ENCODE measurements at places on chromosomes 7 and 10.
A peak's percentile ranks its signal among the peaks of the same experiment; 100 is the strongest.

DNA sequence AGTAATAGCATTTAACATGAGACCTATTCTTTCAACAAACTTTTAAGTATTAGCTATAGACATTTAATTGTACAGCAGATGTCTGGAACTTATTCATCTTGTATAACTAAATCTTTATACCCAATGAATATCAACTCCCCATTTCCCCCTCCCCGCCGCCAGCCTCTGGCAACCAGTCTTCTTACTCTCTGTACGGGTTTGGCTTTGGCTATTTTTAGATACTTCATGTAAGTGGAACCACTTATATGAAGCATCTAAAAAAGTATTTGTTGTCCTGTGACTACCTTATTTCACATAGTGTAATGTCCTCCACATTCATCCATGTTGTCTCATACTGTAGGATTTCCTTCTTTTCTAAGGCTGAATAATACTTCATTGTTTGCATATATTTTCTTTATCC, 60.8 kb downstream of the RAB18 start:
- ATAC-seq = no peak
- peaks cover 21% of the 10 kb centered on the region for H3K4me1 ChIP-seq
- no peaks in the 10 kb centered on the region for H3K36me3 ChIP-seq
- no peaks in the 10 kb centered on the region for H3K27me3 ChIP-seq

- no peak overlapping the region for H3K27ac ChIP-seq
- H3K36me3 ChIP-seq = no peaks in the 10 kb centered on the region
- peaks cover 26% of the 10 kb centered on the region for H3K27me3 ChIP-seq
Measured at GRCh38 chr10:95445223-95445836, 115.8 kb downstream of the SORBS1 start.

DNA sequence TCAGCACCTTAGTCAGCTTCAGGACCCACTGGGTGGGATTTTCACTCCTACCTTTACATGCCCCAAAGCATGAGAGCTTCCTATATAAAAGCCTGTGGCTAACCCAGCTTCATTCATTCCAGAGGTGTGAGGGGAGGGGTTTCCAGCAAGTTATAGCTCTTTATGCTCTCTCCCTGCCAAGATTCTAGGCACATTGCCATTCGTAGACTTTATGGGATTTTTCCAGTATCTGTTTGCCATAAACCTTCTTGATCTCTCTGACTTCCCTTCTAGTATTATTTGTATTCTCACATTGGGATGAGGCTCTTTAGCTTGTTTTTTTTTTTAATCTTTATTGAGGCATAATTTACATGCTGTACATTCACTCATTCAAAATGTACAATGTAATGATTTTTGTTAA, 67.5 kb downstream of the POU6F2 start:
- no peak overlapping the region for H3K4me3 ChIP-seq
- ATAC-seq = no peak
- no peaks in the 10 kb centered on the region for H3K4me1 ChIP-seq

GRCh38 chr7:151590850-151591771, 71.4 kb upstream of the RHEB start:
- peaks cover 37% of the 10 kb centered on the region for H3K36me3 ChIP-seq
- H3K4me1 ChIP-seq = peaks cover 39% of the 10 kb centered on the region
- no peak overlapping the region for H3K27ac ChIP-seq
- ATAC-seq = peak; percentile 41
- no peaks in the 10 kb centered on the region for H3K27me3 ChIP-seq

DNA sequence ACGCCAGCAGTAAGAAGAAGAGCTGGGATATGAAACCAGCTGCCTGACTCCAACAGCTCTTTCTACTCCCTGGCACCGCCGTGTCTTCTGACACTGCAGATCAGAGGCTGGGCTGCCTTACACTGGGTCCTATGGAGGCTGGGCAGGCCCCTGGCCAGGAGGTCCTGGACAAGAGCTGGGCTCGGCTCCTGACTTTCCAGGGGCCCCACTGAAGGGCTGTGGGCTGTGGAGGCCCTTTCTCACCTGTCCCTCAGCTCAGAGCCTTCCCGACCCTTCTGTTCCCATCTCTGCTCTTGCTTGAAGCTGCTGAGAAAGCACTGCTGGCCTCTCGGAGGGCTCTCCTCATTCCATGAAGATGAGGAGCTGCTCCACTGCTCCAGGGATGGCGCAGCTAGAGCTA, 85.9 kb upstream of the UNC5B start:
- no peaks in the 10 kb centered on the region for H3K36me3 ChIP-seq
- H3K27me3 ChIP-seq = peaks cover 68% of the 10 kb centered on the region
- H3K27ac ChIP-seq = no peak overlapping the region
- no peak for ATAC-seq
- H3K4me3 ChIP-seq = no peak overlapping the region

DNA sequence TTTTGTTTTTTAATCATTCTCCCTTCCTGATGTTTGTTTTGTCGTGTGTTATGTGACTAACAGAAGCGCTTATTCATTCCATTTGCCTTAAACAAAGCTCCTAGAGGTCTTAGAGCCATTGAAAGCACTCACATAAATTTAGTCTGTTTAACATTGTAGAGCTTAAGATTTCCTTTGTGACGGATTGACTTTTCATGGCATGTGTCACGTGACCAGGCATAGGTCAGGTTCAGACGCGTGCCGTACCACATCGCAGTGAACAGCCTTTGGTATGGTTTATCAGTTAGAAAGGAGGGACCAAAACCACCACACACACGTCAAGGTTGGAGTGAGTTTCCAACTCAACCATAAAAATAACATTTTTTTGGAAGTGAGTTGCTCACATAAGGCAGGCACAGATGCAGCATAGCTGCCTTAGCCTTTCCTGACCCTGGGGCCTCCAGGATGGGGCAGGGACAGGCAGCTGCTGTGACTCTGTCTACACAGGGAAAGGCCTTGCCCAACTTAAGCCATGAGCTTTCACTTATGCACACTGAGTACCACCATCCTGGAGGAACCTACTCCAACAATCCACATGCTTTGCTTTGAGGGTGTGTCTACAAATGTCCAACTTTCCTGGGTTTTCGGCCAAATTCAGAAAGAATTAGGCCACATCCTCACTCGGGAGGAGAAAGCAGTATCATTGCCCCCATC, 55.5 kb downstream of the WDFY4 start:
- H3K36me3 ChIP-seq = peaks cover 88% of the 10 kb centered on the region
- peaks cover 37% of the 10 kb centered on the region for H3K4me1 ChIP-seq
- H3K27ac ChIP-seq = peak overlapping the region; percentile 27

DNA sequence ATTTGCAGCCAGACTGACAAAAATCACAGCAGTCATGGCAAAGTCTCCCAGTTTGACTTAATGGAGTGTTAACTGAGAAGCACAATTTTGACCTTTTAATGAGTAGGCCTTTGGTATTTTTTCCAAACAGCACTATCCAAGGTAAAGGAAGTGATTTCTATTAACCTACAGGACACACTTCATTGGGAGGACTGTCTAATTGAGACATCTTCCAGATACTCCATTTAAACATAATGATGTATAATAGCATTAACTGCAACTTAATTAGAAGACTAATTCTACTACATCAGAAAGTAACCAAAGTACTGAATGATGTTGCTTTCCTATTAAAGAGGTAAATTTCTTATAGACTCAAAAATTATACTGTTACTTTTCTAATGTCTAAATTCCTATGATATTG, 61.1 kb downstream of the TWIST1 start:
- no peak overlapping the region for H3K27ac ChIP-seq
- no peaks in the 10 kb centered on the region for H3K4me1 ChIP-seq
- no peak overlapping the region for H3K4me3 ChIP-seq
- peaks cover 25% of the 10 kb centered on the region for H3K27me3 ChIP-seq

DNA sequence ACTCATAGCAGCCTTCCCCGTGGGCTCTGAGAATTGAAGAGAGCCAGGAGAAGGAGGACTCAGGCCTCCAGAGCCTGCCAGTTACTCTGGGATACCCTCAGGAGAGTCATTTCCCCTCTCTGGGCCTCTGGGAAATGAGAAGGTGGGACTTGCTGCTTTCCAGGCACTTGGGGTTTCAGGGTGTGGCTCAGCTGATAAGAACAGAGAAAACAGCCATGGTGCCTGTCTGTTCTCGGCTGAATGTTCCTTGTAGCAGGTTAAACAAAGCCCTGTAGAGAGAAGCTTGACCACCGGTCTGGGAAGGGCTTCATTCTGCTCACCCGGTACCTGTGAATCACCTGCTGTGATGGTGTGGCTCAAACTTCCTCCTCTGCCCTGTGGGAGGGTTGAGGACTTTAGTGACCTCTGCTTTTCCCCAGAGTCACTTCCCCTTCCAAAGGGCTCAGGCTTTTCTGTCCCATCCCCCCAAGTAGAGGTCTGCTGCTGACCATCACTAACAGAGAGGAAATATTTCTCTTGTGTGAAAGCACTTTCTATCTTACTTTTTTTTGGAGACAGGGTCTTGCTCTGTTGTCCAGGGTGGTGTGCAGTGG, 212.4 kb upstream of the GALNT17 start:
- H3K4me1 ChIP-seq = no peaks in the 10 kb centered on the region
- H3K36me3 ChIP-seq = no peaks in the 10 kb centered on the region
- no peak overlapping the region for H3K4me3 ChIP-seq
- H3K27me3 ChIP-seq = no peaks in the 10 kb centered on the region

- ATAC-seq = peak; percentile 64
- H3K27me3 ChIP-seq = no peaks in the 10 kb centered on the region
- no peaks in the 10 kb centered on the region for H3K36me3 ChIP-seq
- no peak overlapping the region for H3K4me3 ChIP-seq
Measured at GRCh38 chr7:70410134-70410750, 721.7 kb upstream of the GALNT17 start.

DNA sequence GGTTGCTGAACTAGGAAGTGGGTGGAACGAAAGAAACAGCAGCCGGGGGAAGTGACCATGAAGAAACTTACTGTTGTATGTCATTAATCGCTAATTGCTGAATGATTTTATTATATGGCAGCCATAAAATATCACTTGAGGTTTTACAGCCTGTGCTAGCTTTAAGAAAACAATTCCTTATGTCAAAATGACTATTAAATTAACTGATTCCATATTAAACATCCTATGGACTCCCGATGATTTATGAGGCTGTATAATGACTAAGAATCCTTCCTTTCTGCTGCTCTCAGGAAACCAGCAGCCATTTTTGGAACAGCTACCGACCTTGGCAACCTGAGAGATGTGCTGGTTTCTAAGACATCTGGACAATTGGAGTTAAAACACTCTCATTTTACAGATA, 421.9 kb downstream of the SORCS3 start:
- H3K27me3 ChIP-seq = no peaks in the 10 kb centered on the region
- no peaks in the 10 kb centered on the region for H3K36me3 ChIP-seq
- H3K27ac ChIP-seq = no peak overlapping the region
- no peak overlapping the region for H3K4me3 ChIP-seq
- no peak for ATAC-seq

DNA sequence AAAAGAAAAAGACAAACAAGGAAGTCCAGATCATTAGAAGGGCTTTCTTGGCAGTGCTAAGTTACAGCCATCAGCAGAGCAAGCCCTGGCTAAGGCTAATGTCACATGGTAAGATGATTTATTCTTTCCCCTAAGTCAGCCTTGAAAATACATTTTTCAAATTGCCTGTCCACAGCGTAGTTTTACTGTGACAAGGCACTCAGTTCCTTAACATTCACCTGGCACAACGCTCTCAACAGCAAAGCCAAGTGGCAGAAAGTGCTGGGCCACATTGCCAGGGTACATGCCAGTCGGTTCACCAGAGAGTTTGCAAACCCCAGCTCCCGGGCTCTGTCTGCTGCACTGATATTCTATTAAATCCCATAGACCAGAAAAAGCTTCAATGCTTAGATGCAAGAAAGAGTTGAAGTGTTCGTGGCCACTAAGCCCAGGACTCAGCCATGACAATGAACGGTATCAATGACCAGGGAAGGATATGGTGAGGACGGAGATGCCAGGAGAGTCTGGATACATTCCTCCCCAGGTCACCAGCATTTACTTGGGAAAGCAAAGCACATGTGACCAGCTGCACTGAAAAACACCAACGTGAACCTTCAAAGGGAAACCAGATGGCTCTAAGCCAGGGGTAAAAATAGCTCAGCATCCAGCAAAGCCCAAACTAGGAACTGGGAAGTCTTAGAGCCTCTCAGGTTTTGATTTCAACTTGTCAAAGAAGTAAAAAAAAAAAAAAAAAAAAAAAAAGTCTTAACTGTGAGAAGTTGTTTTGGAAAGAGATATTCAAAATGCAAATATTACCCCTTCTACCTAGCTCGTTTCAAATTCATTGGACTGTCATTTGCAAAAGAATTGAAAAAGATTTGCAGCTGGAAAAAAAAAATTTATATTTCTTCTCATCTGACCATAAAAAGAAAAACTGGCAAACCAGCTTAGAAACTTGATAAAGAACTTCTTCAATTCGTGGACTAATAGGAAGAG, 23.9 kb upstream of the MPP7 start:
- no peaks in the 10 kb centered on the region for H3K27me3 ChIP-seq
- H3K36me3 ChIP-seq = no peaks in the 10 kb centered on the region
- ATAC-seq = no peak
- H3K27ac ChIP-seq = peak overlapping the region; percentile 54

DNA sequence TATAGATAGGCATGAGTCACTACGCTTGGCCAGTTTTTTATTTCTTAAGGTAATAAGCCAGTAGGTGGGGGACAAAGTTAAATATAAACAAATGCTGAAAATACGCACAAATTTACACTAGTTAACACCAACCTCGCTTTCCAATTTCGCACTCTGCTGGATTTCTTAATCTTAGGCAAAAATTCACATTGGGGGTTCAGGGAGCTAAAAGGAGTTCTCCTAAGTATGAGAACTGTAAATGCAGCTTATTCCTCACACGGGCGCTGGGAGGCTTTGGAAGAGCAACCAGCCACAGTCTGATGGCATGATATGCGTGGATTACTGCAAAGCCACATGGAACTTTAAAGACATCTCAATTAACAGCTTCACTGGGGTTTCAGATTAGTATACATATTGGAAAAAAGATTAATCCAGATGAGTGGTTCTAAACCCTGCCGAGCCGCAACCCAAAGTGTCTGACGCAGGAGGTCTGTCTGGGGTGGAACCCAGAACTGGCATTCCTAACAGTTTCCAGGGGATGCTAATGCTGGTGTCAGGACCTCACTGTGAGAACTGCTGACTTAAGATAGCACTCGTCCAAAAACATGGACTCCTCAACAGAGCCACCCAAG, 16.2 kb downstream of the TNS3 start:
- H3K36me3 ChIP-seq = no peaks in the 10 kb centered on the region
- peak overlapping the region; percentile 30 for H3K27ac ChIP-seq
- H3K4me1 ChIP-seq = peaks cover 37% of the 10 kb centered on the region
- no peak for ATAC-seq
- H3K4me3 ChIP-seq = no peak overlapping the region
